Germinal center (tissue), 1 donor: ENCODE measurements at places on chromosomes 6 and 20.
A peak's percentile ranks its signal among the peaks of the same experiment; 100 is the strongest.

- no peak for DNase-seq
These were observed 21.3 kb downstream of the CTNNBL1 start for GRCh38 chr20:37714978-37715672.

DNA sequence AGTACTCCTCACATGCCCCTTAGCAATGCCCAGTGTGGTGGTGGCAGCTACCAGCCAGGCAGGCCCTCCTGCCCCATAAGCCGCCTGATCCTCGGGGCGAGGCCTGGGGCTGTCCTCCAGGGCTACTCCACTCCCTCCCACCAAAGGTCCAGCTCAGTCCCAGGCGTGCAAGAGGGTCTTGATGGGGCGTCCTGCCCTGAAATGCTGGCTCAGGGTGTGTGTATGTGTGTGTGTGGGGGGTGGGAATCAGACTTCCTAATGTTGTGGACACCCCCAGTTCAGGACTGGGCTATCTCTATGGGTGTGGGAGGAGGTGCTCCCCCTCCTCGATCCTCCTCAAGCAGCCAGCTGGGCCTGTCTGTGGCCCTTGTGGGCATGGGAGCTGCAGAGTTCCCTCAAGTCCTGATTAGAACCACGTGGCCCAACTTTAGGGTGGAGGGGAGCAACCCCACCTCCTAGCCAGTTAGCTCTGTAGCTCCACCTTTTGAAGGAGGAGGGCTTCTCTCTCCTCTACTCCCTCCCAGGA is 7.5 kb downstream of the HSPA12B start:
- no peak for DNase-seq

- no peak for DNase-seq
These were observed 541.0 kb upstream of the SPTLC3 start for GRCh38 chr20:12467758-12468157.

GRCh38 chr6:164532198-164533044 is 777.0 kb downstream of the C6orf118 start:
- DNase-seq: no peak

DNA sequence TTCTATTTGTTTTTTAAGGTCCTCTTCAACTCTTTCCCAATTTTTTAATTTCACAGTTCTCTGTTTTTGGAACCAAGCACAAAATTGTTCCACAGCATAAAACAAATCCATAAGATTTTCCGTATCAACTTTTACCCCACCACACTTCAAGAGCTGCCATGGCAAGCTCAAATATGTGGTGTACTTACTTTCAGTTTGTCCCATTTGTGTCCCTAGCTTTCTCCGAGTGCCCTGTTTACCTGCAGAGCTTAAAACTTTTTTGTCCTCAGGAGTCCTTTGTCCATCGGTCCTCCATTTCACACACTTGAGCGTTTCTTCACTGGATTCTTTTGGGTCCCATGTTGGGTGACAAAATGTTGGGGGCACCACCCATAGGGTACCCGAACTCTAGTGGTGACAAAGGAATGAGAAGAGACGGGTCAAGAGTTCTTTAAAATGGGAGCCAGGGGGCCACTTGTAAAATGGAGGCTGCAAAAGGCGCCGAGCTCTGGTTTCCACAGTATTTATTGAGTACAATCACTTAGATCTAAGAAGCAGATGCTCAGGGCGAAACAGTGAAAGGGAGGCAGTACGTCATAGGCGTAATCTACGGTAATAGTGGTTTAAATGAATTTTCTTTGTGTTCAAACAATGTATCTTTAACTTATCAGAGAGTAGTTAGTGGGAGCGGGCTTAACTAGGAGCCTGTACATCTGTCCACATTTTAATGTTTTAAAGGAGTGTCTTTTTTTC is 39.8 kb upstream of the SERINC1 start:
- no peak for DNase-seq

DNA sequence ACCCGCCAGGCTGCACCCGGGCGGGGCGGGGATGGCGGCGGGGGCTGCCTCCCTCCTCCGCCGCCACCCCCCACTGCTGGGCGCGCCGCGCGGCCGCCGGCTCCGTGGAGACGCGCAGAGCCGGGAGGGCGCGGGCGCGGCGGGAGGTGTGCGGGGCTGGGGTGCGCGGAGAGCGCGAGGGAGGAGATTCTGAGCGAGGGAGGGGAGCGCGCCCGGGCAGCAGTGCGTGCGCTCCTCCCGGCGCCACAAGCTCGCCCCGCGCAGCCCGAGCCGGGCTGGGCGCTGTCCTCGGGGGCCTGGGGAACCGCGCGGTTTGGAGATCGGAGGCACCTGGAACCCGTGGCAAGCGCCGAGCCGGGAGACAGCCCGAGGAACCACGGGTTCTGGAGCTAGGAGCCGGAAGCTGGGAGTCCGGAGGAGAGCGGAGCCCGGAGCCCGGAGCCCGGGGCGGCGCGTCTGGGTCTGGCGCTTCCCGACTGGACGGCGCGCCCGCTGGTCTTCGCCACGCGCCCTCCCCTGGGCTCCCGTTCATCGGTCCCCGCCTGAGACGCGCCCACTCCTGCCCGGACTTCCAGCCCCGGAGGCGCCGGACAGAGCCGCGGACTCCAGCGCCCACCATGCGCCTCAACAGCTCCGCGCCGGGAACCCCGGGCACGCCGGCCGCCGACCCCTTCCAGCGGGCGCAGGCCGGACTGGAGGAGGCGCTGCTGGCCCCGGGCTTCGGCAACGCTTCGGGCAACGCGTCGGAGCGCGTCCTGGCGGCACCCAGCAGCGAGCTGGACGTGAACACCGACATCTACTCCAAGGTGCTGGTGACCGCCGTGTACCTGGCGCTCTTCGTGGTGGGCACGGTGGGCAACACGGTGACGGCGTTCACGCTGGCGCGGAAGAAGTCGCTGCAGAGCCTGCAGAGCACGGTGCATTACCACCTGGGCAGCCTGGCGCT is at the start of gene NTSR1:
TSS of gene NTSR1 (plus strand) at position 246 of the 946 bp plus-strand sequence. CDS start at position 618, 372 bp downstream.
- DNase-seq: no peak

DNA sequence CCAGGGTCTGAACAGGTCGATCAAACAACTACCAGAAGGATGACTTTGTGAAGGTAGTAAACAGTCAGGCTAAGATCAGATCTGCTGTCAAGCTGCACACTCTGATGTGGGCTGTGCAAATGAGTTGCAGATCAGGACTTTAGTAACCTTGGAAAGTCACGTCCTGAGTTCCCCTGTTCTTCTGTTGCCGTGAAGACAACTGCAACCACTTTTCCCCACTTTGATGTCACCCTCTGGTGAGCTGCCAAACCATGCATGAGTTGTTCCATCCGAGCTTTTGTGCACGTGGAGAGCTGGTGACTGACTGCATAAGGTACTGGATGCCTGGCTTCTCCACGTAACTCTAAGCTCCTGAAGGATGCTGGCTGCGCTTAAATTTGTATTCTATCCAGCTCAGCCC is 111.0 kb downstream of the CD83 start:
- DNase-seq: no peak

- DNase-seq: no peak
These were observed 462.3 kb downstream of the CDC5L start for GRCh38 chr6:44849806-44850205.

DNA sequence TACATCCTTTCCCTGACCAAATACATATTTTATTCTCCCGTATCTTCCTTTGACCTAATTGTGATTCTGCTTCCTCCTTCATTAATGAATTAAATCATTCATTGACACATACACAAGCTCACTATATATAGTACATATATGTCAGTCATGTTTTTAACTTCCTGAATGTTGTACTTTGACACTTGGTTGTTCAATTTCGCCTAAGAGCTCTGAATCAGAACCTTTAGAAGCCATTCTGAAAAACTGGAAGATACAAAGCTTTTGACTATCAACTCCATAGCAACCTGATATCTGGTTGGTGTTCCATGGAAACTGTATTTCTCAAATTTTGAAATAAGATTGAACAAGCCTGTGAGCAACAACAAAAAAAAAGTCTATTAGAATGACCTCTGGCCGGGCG is 27.3 kb upstream of the HFE start:
- no peak for DNase-seq

- no peak for DNase-seq
These were observed 73.3 kb upstream of the SGK1 start for GRCh38 chr6:134391205-134391604.

DNA sequence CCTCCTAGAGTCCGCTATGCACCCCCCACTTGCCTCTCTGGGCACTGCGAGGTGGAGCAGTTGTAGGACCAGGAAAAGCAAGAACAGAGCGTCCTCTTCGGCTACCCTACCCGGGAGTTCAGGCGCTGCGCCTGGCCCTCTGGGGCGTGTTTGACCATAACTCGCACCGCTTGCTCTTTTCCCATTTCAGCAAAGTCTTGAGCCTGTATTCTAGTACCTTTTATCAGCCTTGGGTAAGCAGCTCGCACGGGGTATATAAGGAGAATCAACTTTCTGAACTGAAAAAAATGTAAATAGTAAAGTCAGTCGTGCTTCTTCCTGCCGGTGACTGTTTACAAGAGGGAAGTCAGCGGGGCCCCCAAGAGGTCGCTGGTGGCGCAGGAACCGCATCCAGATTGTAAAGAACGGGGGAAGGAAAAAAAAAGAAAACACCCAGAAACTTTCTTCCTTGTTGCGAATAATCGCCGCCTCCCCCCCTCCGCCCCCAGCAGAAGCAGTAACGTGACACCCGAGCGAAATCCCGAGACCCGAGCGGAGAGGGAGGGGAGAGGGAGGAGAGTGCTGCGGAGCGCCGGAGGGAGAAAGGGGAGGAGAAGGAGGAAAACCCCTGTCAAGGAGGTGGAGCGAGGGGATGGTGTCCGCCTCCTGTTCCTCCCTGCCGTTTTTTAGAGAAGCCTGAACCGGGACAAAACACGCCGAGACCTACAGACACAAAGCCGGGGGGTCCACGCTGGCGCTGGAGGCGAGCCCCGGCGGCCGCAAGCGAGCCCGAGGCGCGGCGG is at the start of gene UST:
TSS of gene UST (plus strand) at position 668 of the 782 bp plus-strand sequence. CDS start 401 bp downstream, outside the sequence.
- peak; percentile 38 for DNase-seq

DNA sequence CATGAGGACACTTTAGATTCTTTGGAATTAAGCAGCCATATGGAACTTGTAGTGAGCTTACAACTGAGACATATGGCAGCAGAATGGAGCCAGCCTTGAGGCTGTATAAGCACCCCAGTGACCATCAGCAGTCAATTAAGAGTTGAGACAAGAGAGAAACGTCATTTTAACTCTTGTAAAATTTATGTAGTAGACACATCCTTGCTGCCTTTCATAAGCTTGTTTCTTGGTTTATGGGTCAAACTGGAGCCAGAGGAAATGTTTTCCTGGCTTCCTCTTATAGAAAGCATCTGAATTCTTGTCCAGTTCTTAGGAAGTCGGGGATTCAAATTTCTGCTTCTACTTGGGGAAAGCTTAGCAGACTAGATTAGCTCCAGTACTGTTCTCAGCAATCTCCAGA is 745.1 kb upstream of the MARCKS start:
- no peak for DNase-seq

- DNase-seq: no peak
These were observed 42.7 kb upstream of the SLC22A2 start for GRCh38 chr6:160301339-160301738.

DNA sequence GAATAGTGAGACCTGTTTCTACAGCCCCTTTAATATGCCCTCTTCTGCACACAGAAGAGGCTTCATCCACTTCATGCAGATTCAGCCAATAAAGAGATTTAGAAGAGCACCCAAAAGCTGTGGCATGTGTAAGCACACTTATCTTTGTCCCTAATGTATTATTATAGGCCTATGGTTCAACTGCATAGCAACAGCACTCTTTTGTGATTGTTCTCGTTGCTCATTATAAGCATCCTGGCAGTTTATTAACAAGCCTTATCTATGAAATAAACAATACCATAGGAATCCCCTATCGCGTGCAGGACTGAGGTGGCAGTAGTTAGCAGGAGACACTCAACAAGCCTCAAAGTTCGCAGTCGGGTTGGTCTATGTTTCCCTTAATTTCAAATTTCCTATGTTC is 138.5 kb upstream of the BEND6 start:
- DNase-seq: no peak

DNA sequence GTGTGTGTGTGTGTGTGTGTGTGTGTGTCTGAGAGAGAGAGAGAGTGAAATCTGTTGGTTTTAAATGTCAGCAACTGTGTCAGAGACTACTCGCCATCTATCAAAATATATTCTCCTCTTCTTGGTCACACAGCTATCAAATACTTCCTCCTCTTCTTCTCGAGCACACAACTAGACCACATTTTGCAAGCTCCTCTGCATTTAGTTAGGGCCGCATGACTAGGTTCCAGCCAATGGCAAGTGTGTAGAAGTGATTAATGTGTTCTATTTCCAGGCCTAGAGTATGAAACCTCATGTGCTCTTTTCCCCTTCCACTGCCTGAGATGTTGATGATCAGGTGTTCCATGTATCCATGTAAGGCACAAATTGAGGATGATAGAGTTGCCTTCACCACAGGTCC is 278.5 kb upstream of the MARCKS start:
- no peak for DNase-seq

DNA sequence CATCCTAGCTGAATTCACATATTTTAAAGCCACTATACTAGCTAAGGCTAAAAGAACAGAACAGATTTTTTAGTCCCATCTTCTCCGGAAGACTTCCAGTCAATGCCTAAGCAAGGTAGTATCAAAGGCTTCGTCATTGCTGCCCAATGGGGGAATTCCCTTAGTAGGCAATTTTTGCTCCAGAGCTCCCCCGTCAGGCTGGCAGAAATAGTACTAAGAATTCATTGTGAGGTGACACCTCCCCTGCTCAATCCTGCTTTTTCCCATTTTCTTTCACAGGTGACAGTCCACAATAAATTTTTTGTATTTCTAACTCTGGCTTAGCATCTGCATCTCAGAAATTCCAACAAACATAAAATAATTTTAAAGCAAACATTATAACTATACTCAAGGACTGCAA is 52.8 kb upstream of the SRSF6 start:
- no peak for DNase-seq

DNA sequence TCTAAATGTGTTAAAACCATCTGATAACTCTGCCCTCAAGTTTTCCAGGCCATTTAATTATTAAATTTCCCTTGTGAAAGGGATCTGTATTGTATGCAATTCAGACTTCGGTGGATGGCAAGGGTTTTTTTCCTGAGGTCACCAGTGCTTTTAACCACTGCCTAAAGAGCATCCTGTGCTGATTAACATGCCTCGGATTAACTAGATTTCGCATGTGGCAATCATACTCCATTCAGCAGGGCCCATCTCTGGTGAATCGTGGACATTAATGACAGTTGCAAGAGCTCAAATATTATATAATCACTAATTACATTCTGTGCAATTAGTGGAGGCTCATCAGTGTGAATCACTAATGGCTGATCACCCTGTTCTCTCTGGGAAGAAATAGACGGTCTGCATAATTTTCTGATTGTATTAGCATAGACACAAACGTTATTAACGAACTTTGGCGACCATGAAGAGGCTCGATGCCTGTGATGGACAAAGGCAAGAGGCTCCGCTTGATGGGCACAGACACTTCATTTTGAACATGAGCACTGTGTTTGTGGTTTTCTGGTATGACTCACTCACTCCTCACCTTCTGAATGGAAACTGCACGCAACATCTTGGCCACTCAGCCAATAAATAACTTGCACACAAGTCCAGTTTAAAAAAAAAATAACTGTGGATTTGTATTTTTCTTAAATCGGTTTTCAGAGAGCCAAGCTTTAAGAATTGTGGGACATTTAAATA is 31.4 kb downstream of the LINC00237 start:
- DNase-seq: no peak

GRCh38 chr6:119390247-119390793 is 40.8 kb upstream of the MAN1A1 start:
- DNase-seq: no peak
